ENCODE measurements at places on chromosomes 7 and 10. TPM values are rescaled to one million over a fixed set of nuclear protein-coding genes. Genes with fewer than 3 reads are reported as not detected.

DPY19L1 gene
- total RNA-seq: 55.2 TPM

KCNH2 gene
- total RNA-seq: not detected

DNA sequence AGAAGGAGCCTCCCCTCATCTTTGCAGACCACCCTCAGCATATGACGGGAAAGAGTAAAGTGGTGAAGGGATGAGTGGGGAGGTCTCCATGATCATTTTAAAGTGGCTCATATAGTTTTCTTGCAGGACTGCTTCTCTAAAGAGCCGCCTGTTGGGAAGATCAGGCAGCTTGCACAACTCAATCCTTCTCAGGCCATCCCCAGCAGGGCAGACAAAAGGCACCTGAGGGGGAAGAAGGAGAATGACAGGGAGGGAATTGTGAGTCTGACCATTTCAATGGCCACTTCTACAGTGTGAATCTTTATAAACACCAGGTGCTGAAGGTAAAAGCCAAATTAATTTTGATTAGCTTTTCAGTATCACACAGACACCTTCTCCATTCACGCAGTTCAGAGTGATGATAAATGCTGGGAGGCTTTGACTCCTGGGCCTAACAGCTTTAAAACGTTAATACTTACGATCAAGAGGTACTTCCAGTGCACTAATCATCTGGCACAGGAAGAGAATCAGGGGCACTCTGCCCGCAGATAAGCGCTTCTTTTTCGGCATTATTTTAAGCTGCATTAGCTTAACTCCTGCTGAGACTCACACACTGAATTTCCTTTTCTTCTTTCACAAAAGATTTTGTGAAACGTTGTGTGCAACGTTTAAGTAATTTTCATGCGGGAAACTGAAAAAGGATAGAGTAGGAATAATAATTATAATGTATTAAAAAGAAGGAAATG is 109.5 kb upstream of the LAMB4 start:
- DNase-seq: no peak

TMEM229A gene
- 3.8 TPM for total RNA-seq

DNA sequence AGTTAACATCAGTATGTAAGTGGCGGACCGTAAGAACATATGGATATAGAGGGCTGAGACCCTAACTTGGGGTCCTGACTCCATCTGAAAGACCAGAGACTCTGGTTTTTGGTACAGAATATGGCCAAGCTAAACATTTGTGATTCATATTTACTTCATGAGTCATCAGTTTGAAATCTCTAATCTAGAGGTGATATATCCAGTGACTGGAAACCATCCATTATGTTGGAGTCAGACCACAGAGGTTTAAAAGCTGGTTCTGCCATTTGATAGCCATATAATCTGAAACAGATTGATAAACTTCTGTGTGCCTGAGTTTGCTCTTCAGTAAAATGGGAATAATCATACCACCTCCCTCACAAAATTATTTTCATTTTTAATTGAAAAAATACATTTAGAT is 505.3 kb downstream of the SORCS3 start:
- DNase-seq: peak; percentile 35

PLEKHS1 gene
- total RNA-seq: not detected

- no peak for DNase-seq
Measured at GRCh38 chr7:117045927-117046710, 92.8 kb downstream of the ST7 start.

NKX1-2 gene
- total RNA-seq: not detected

DNA sequence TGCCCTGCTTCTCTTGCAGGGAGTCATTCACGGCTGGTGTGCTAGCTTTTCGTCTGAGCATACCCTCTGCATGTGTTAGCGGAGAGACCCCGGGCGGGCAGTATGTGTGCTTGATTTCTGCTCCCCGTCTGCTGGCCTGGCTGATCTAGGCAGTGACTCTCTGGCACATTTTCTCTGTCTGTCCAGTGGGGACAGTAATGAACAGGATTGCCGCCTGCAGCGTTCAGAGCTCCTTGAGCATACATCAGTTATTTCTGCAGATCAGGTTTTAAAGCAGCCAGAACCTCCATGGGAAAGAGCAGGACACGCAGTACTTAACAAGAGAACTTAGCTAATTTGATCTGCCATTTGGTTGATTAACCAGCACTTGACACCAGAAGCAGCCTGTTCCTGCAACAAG is 242.5 kb downstream of the CELF2 start:
- DNase-seq: no peak

GRCh38 chr7:44489955-44490350 is 505 bp downstream of the NUDCD3 start:
- DNase-seq: peak; percentile 41

NPC1L1 gene
- total RNA-seq: not detected

GBX1 gene
- not detected for total RNA-seq

DNA sequence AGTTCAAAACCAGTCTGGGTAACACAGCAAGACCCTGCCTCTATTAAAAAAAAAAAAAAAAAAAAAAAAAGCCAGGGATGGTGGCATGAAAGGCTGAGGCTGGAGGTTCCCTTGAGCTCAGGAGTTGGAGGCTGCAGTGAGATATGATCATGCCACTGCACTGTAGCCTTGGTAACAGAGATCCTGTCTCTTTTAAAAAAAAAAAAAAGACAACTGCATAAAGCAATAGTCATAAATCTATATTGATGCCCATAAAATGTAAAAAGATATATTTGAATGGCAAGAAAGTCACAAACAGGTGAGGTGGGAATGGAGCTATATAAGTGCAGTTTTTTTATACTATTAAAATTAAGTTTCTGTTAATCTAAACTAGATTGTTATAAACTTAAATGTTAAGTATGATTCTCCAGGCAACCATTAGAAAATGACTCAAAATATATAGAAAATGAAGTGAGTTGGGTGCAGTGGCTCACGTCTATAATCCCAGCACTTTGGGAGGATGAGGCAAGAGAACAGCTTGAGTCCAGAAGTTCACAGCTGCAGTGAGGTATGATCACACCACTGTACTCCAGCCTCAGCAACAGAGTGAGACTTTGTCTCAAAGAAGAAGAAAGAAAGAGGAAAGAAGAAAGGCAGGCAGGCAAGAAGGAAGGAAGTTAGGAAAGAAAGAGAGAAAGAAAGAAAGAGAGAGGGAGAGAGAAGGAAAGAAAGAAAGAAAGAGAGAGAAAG is 13.4 kb upstream of the HNRNPH3 start:
- no peak for DNase-seq

DENND2A gene
- 10.8 TPM for total RNA-seq

- DNase-seq: no peak
Measured at GRCh38 chr10:96380821-96381220, 22.0 kb upstream of the OPALIN start.

UBTD1 gene
- 35.2 TPM for total RNA-seq

DNA sequence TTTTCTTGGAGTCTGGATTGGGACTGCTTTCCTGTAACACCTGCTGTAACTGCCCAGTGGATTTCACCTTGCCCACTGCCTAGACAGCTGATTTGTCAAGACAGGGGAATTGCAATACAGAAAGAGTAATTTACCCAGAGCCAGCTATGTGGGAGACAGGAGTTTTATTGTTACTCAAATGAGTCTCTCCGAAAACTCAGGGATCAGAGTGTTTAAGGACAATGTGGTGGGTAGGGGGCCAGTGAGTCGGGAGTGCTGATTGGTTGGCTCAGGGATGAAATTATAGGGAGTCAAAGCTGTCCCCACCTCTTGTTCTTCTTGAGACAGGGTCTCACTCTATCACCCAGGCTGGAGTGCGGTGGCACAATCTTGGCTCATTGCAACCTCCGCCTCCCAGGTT is 25.2 kb upstream of the BNIP3 start:
- no peak for DNase-seq

DNA sequence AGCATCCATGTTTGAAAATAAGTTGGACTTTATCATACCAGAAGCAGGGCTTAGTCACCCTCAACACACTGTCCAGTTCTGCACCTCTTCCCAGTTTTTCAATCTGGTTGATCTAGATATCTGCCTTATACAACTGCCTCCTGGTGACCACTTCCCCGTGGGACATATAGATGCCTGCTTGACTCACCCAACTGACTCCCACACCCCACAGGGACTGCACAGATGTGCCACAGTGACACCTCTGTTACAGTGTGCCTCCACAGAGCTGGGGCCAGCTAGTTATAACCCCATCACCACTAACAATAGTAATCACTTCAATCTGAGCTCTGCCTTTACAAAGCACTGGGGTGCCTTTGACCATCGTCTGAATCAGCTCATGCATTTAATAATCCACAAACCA is 82.6 kb upstream of the AOAH start:
- no peak for DNase-seq

GRCh38 chr7:12389089-12389700 is 14.5 kb downstream of the VWDE start:
- peak; percentile 59 for DNase-seq

DNA sequence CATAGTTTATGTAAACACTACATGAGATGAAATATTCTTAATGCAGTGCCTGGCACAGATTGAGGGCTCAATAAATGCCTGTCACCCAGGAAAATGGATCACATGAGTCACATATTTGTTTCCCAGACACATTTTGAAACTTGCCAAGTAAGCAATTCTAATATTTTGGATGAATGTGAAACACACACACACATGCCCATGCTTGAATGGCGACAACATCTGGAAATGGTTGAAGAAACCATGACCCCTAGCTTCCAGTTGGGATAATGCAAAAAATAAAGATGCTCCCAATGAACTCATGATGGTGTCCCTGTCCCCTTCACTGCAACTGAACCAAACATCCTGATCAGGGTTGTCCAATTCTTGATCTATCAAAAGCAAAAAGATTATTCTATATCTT is 797.3 kb downstream of the XPNPEP1 start:
- DNase-seq: no peak

GRCh38 chr10:14087566-14087965 is 243.2 kb downstream of the FRMD4A start:
- DNase-seq: no peak

GRCh38 chr7:109387530-109387929 is 817.9 kb downstream of the DNAJB9 start:
- DNase-seq: no peak

- no peak for DNase-seq
Measured at GRCh38 chr10:11154849-11155498, 137.3 kb downstream of the CELF2 start.

SEMA3D gene
- 51.2 TPM for total RNA-seq

KCNK18 gene
- not detected for total RNA-seq

- DNase-seq: peak; percentile 1
Measured at GRCh38 chr7:24572016-24572392, 1.2 kb upstream of the PALS2 start.

NANOS1 gene
- 2.7 TPM for total RNA-seq

PLCE1 gene
- 4.2 TPM for total RNA-seq

STEAP1B gene
- total RNA-seq: 38.6 TPM

AUTS2 gene
- 33.4 TPM for total RNA-seq

CPSF4 gene
- 13.1 TPM for total RNA-seq

DNA sequence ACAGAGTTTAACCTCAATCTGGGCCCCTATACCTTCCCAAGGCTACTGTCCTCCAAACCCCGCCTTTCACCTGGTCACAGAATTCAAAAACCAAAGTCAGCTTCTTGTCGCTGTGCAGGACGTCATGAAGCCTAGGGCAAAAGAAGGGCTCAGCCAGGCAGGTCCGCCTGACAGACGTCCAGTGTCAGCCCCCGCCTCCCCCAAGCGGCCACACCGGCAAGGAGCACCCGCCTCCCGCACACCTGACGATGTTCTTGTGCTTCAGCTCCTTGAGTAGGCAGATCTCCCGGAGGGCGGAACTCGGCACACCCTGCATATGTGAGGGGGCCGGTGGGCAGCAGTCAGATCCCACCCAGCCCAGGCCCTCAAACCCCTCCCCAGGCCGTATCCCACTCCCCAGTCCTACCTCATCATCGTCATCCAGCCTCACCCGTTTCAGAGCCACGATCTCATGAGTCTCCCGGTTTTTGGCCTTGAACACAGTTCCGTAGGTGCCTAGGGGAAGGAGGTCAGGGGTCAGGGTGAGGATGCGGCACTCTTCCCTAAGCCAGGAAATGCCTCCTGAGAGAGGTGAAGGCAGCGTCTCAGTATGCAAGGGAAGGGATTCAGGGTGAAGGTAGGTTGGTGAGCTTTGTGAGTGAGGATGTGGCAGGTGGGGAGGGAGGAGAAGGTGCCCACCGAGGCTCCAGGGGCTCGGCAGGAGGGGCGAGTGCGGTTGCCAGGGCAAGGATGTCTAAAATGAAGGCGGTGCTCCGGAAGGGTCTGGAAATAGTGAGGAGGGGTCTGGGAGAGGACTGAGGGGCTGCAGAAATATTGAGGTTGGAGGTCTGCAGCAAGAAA is 811 bp downstream of the CDK5 start:
- DNase-seq: no peak

DNA sequence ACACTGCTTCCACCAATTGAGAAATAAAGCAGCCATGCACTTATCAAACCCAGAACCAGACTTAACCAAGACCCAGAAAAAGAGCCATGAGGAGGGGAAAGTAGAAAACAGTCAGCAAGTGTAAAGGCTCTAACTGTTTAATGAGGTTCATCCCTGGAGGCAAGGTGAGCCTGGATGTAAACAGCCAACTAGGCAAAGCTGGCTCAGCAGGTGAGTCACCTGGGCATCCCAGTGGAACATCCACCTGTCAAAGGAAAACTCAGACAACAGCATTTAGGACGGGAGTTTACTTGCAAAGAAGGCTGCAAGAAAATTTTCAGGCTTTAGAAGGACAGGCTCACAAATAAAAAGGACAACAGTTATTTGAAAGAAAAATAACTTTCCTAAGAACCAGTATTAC is 153.0 kb downstream of the SNX13 start:
- DNase-seq: no peak

- DNase-seq: no peak
Measured at GRCh38 chr7:7351156-7351555, 168.8 kb downstream of the C1GALT1 start.

GRCh38 chr10:70333268-70333667 is 49.2 kb downstream of the LRRC20 start:
- no peak for DNase-seq

CALU gene
- 625 TPM for total RNA-seq

- DNase-seq: peak; percentile 35
Measured at GRCh38 chr7:13017333-13017857, 330.0 kb downstream of the ARL4A start.

DNA sequence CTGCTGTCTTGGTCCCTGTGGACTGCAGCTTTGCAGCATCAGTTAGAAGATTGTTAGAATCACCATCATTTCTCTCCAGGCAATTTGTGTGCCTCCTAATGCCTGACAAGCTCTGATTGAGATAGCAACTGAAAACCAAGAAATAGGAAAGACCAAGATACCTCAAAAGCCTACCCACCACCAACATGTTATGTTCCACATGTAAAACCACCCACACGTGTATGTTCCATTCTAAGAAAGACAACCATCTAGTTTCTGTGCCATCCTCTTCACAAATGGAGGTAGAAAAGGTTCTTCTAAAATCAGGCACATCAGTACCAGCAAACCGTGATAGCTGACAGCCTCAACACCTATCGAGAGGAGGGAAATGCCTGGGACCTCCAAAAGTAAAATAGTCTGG is 46.9 kb downstream of the TASOR2 start:
- DNase-seq: no peak

NXPH1 gene
- total RNA-seq: not detected

GRCh38 chr10:43351301-43351700 is 20.1 kb upstream of the FXYD4 start:
- DNase-seq: no peak

GPR146 gene
- 1.2 TPM for total RNA-seq
